ENCODE measurements at places on chromosomes 5 and 9. TPM values are rescaled to one million over a fixed set of nuclear protein-coding genes. Genes with fewer than 3 reads are reported as not detected.
A peak's percentile ranks its signal among the peaks of the same experiment; 100 is the strongest.

Gene GRIN1
- not detected for total RNA-seq

Gene KLF9
- 59.1 TPM for total RNA-seq

DNA sequence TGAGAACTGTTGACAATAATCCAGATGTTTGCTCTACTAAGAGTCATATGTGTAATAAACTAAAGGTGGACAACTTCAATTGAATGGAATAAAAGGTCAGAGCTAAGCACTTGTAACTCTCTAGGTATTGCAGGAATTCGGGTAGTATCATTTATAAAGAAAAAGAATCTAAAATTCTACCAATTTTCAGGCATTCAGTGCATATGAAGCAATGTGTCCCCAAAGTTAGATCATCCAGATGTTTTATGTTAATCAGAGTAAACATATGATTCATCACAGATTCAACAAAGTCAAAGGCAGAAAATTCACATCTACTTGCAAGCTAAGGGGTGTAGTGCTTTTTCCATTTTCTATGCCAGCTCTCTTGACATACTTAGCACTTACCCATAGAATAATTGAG lies 477.1 kb downstream of the PDE4D start:
- no peak for DNase-seq

DNA sequence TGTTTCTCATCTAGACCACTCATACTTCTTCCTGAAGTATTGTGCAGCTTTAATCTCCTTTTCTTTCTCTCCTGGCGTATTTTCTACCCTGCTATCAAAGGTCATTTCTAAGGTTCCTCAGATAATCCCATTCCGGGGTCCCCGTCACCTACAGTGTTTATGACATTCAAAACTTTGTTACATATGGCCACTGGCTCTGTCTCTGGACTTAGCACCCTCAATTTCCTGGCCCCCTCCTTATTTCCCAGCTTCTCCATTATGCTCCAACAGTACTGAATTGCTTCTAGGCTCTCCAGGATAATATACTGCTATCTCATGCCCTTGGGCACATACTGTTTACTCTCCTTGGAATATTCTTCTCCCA lies 31.2 kb downstream of the RFK start:
- no peak for DNase-seq

GRCh38 chr9:36029765-36030528 lies 6.8 kb upstream of the RECK start:
- DNase-seq, result no peak

DNA sequence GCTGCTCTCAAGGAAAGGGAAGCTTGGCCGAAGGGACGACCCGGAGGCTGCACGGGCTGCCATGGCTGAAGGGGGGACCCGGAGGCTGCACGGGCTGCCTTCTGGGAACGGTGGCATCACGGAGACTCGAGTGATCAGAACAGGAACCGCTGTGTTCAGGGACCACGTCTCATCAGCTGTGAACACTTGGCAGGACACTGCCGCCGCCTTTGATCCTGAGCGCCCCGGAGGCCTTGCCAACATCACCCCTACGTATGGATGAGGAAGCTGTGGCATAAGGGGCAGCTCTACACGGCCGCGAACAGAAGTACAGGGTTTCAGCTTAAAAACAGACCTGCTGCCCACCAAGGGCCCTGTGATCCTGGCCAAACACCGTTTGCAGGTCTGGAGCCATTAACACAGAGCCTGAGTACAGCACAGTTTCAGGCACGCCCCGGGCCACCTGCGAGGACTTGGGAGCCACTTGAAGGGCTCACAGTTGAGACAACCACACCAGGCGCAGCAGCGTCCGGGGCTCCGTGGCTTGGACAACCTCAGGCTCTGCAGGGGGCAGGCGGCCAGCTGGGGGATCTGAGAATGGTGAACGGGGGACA lies 23.9 kb upstream of the TERT start:
- DNase-seq, result no peak

DNA sequence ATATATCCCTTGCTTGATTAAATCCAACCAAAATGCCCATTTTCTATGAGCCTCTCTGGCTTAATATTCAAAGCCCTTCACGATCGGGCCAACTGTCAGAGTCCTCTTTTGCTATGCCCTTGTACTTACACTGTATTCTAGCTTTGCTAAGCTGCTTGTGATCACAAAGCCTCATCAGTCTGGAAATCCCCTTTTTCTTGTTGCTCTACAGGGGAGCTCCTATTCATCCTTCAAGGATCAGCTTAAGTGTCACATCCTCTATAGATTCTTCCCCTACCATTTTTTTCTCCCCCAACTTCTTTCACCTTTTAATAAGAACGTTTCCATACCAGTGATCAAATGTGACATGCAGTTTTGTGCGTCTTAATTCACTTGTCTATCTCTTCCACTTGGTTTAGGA lies 450.4 kb upstream of the CHD1 start:
- no peak for DNase-seq

Gene KIF20A
- not detected for total RNA-seq

Gene RASGRF2
- total RNA-seq, result 5.1 TPM

Gene ESM1
- not detected for total RNA-seq

GRCh38 chr9:74777136-74777879 lies 110.4 kb downstream of the TRPM6 start:
- peak; percentile 66 for DNase-seq

- no peak for DNase-seq
Observed at GRCh38 chr5:180172447-180173197, 36.4 kb downstream of the RASGEF1C start.

Gene NUTM2G
- total RNA-seq, result not detected

Gene LMNB1
- total RNA-seq, result 2.5 TPM

DNA sequence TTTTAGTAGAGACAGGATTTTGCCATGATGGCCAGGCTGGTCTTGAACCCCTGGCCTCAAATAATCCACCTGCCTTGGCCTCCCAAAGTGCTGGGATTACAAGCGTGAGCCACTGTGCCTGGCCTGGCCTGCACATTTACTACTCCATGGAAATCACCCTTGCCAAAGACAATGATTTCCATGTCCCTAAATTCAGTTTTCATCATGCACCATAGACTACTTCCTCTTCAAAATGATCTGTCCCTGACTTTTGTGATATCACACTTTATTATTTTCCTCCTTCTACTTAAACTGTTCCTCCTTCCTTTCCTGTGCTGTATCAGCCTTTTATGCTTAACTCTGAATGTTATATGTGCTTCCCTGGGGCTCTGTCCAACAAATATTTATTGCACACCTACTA lies 20.3 kb downstream of the SLC28A3 start:
- DNase-seq, result no peak

Gene TRIM36
- 0.06 TPM for total RNA-seq

Gene RALGDS
- 64.6 TPM for total RNA-seq

Data from psoas muscle (tissue), 8 donors.